Activated CD4-positive, CD25-positive, alpha-beta regulatory T cell treated with anti-CD3 and anti-CD28 coated beads, Interleukin-2, amount 50 U/mL, for 24 hours (primary cell): ENCODE measurements at places on chromosomes 7 and 10.

DNA sequence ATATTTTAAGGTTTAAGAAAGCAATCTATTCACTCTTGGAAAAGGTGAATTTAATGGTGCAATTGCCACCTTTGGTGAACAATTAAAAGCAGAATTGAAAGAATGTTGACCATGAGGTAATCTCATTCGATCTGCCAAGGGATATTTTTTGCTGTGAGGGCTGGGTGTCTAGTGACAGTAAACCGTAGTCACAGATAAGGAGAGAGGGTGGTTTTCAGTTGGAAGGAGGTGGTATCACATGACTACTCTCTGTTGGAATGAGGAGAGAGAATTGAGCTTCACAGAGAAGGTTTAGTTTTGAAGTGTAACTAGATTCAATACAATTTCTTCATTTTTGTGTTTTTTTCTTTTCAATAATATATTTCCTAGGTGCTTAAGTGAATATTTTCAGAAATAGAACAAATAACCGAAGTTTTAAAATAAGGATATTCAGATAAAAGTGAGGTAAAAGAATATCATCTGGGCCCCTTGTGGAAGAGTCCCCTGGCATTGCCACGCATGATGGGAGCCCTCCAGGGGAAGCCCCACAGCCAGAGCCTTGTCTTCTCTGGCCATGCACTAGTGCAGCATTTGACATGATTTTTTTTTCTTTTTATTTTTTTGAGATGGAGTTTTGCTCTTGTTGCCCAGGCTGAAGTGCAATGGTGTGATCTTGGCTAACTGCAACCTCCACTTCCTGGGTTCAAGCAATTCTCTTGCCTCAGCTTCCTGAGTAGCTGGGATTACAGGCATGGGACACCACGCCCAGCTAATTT lies 73.4 kb downstream of the GPR141 start:
- no peak for ATAC-seq

GRCh38 chr7:94409200-94409948 lies 14.7 kb downstream of the COL1A2 start:
- no peak for ATAC-seq

- peak; percentile 20 for ATAC-seq
Measured at GRCh38 chr7:6705959-6706665, 635 bp downstream of the ZNF12 start.

GRCh38 chr10:120628197-120628596 lies 171.2 kb downstream of the PLPP4 start:
- no peak for ATAC-seq

DNA sequence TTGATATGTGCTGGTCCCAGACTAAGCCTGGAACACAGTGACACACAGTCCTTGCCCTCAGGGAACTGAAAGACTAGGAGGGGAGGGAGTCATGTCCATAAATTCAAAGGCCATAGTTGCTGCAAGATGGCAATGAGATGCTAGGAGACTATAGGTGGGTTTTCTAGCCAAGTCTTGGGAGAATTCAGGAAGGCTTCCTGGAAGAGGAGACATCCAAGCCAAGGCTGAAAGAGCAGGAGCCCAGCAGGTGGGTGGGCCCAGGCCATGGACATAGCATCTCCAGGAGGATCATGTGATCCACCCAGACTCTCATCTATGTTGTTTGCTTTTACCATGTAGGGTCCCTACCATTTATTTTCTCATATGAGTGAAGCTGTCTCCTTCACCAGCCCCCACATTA lies 335.1 kb downstream of the DPP6 start:
- ATAC-seq = no peak

GRCh38 chr10:124446830-124447750 lies 2.7 kb downstream of the NKX1-2 start:
- no peak for ATAC-seq

- no peak for ATAC-seq
Measured at GRCh38 chr7:124390301-124390700, 357.4 kb upstream of the TMEM229A start.

DNA sequence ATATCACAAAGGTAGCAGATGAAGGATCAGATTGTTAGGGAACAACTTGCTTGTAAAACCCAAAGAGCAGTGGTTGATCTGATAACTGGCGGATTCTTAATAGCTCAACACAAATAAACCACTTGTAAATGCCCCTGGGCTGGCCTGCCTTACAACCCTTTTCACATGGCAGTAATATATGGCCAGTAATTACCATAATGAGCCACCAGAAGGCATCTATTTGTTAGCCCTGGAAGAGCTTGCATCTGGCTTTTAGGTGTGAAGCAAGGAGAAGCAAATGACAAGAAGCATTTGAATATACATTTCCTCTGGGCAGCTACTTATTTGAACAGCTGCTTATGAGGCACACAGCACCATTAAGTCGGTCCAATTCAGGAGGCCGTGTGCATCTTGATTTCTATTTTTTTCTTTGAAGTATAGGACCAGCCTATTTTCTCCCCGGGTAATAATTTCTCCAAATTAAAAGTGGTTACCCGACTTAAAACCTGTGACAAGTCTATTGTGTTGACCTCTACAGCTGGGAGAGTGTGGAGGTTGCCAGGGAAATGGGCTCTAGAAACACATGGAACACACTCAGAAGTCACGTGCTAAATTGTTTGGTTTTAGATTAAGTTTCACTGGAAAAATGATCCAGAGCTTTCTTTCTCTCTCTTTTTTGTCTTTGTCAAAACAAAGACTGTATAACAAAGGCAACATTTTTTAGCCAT lies 113.4 kb downstream of the SEM1 start:
- ATAC-seq = no peak

- ATAC-seq = no peak
Measured at GRCh38 chr7:122864016-122864415, 22.2 kb downstream of the CADPS2 start.

DNA sequence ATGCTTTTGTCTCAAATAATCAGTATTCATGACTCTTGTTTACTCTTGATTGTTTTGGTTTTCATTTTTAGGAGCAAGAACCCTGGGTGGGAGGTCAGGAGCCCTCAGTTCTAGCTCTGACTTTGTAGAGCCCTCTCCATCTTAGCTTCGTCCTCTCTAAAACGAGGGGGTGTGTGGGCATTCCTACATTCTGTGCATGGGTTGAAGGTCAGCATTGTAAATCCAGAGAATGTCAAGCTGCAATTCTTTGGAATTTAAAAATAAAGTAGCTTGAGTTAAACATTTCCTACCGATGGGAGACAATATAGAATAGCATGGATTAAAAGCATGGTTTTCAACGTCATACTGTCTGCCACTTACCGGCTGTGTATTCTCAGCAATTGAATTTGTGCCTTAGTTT lies 128.3 kb downstream of the PRPF18 start:
- ATAC-seq = no peak

DNA sequence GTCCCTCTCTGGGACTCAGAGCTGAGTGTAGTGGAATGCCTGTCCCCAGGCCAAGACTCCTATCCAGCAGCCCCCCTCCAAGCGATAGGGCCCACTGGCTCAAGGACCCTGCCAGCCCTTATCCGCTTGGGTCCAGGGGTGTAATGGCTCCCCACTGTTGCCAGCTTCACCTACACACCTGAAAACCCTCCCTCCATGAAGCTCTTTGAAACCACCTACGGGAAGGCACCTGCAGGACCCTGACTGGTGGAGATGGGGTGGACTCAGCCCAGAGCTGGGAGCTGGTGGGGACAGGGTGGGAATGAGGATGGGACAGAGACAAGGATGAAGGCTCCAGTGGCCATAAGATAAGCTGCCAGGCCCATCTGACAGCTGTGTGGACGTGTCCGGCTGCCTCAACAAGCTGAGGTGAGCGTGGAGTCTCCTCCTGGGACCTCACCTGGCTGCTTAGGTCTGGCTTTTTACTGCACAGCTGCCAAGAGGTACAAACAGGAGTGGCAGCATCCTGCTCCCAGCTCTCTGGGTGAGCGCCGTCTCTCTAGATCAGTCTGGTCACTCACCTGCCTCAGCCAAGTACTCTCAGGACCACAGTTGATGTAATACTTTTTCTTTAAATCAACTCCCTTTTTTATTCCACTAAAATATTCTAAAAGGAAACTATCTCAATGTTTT lies 41.9 kb downstream of the DRGX start:
- ATAC-seq = no peak

- no peak for ATAC-seq
Measured at GRCh38 chr7:45145881-45146280, 11.7 kb upstream of the RAMP3 start.

GRCh38 chr10:62426086-62426485 lies 51.9 kb downstream of the ZNF365 start:
- peak; percentile 98 for ATAC-seq

DNA sequence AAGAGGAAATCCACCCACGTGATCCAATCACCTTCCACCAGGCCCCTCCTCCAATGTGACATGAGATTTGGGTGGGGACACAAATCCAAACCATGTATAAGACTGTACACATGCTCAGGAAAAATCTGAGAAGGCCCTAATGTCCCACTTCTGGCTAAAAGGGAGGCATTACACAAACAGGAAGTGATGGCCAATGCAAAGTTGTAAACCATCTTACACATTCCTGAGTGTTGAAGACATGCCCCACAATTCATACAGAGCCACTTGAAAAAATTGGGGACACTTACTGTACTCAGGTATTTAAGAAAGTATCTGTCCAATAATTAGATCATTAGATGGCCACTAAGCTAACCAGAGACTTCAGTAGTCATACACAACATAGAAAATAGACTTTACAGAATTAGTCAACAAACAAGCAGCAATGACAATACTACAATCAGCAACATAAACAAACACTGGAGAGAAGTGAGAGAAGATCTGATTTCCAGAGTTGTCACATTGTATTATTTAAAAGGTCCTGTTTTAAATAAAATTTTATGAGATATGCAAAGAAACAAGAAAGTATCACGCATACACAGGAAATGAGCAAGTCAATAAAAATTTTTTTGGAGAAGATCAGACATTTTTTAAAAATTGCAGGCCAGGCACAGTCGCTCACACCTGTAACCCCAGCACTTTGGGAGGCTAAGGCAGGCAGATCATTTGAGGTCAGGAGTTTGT lies 143.3 kb downstream of the DGKI start:
- ATAC-seq = no peak

DNA sequence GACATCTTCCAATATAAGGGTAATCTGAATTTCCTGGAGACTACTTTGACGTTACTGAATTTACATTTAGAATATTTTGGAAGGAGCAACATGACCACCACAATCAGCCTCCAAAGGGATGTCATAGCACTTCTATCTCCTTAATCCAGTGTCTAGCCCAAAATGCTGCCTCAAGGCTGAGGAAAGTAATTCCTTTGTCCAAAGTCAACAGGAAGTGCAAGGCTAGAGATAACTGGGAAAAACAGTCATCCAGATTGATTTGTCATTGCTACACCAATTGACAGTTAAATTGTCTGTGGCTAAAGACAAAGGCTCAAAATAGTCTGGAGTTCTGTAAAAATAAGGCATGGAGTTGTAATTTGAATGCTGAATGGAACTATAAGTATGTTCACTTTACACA lies 3.9 kb upstream of the TFPI2 start:
- no peak for ATAC-seq

- ATAC-seq = no peak
Measured at GRCh38 chr10:57706576-57707299, 561.0 kb downstream of the IPMK start.

DNA sequence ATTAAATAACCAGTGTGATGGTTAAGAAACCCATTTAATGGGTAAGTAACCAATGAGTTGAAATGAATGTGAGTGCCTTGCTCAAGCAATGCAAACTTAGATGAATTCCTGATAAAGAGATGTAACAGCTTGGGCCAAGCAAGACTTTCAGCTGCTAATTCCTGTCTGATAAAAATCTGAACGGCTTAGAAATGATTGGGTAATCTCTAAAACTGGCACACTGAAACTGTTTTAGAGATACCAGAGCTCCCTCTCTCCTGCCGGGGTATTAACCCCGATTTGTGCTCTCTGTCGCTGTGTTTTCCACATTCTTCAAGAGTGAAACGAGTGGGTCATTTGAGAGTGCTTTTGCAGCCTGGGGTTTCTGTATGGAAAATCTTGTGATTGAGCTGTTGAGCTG lies 534.9 kb upstream of the GALNT17 start:
- no peak for ATAC-seq

DNA sequence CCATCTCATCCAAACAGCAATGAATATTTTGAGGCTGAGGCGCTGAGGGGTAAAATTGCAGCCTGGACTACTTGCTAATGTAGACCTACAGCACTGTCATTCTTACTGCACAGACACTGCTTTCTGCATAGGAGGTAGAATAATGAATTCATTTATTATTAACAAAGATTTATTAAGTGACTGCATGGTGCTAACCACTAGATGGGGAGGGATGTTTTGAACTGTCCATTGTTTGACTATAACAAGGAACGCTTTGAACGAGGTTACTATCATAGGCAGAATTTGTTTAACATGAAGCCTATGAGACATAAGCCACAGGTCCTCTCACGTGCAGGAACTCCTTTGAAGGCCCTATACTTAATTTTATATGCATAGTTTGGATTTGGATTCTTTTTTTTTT lies 143.8 kb downstream of the CFTR start:
- no peak for ATAC-seq

- no peak for ATAC-seq
Measured at GRCh38 chr10:35412003-35412723, 75.9 kb downstream of the CCNY start.

GRCh38 chr7:29214056-29214455 lies 19.5 kb downstream of the CHN2 start:
- ATAC-seq = no peak

- no peak for ATAC-seq
Measured at GRCh38 chr10:30192846-30193608, 133.6 kb upstream of the JCAD start.

GRCh38 chr7:18518555-18518954 lies 23.0 kb downstream of the HDAC9 start:
- no peak for ATAC-seq

DNA sequence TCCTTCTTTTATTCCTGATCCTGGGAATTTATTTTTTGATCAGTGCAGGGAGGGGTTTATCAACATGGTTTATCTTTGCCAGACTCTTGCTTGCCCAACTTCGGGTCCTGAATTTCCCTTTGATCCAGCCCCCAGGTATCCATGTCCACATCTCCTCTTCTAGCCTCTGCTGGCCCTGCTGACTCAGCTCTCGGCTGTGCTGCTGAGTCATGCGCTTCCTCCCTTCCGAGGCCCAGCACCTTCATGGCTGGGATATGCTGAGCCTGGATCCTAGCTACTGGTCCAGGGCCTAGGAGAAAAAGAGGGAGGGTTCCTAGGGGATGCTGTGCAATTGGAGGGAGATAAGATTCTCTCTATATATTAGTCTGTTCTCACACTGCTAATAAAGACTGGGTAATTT lies 380.7 kb upstream of the SHH start:
- no peak for ATAC-seq

- ATAC-seq = no peak
Measured at GRCh38 chr10:34143466-34143865, 671.6 kb downstream of the PARD3 start.

GRCh38 chr10:65328486-65328885 lies 1597.3 kb upstream of the LRRTM3 start:
- no peak for ATAC-seq
